ENCODE measurements at places on chromosomes 7 and 10.

DNA sequence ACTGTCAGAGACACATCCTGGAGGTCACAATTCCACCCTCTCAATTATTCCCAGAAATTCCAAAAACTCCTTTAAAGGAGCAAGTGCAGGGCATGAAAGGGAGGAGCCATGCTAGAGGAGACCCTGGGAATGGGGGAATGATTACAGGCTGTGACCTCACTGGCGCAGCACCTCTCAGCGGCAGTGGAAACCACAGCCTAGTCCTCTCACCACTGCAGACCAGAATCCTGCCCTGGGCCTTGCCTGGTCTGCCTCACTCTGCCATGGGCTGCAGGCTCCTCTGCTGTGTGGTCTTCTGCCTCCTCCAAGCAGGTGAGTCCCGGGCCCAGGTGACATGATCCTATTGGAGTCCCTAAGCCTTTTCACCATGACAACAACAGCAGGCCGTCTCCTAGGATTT is 50.5 kb upstream of the PRSS58 start:
- no peak for DNase-seq

- DNase-seq = no peak
Measured at GRCh38 chr7:73683788-73684693, 644 bp downstream of the BUD23 start.

DNA sequence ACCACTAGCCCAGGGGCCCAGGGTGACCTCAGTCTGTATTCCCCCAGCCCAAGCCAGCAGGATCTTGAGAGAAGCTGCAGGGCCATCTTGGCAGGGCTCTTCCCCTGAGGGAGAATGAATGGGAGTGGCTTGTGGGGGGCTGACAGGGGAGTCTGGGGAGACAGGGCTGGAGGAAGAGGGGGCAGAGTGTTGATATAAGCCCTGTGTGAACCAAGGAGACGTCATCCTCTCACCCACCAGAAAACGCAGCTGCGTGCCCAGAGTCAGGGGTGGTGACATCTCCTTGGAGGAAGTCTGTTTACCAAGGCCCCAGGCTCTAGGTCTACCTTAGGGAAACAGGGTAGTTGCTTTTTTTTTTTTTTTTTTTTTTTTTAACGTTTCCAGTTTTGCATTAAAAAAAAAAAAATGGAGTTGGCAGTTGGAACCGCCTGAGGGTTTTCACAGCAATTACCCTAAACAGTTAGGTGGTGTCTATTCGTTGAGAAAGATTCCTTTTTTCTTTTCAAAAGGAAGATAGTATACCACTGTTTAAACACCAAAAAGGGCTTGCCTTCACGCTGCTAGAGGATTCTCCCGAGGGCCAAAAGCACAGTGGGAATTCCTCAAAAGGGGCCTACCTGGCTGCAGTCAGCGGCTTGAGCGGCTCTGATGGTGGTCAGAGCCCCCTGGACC is 113.8 kb downstream of the PRPF18 start:
- DNase-seq = no peak

DNA sequence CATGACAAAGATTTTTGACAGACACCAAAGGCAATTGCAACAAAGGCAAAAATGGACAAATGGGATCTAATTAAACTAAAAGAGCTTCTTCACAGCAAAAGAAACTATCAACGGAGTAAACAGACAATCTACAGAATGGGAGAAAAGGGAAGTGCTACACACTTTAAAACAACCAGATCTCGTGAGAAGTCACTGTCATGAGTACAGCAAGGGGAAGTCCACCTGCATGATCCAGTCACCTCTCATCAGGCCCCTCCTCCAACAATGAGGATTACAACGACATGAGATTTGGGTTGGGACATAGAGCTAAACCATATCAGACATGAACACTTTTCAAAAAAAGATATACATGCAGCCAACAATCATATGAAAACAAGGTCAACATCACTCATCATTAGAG is 11.5 kb upstream of the PSTK start:
- DNase-seq = no peak

DNA sequence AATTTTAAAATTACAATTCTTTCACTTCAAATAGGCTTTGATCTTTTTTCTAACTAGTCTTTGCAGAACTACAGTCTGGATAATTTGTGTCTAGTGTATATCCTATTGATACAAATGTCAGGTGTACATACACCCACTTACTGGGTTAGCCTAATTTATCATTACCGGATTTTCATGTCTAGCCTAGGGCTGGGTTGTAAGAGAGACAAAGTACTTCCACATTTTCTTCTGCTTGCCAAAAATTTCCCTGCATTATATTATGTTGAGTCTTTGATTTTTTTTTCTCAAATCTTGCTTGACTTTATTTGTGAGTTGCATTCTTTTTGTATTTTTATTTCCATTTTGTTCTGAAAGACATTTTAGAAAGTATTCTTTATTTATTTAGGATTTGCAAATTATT is 284.8 kb upstream of the FZD8 start:
- DNase-seq = no peak
